ENCODE measurements at places on chromosomes 1 and 21.

DNA sequence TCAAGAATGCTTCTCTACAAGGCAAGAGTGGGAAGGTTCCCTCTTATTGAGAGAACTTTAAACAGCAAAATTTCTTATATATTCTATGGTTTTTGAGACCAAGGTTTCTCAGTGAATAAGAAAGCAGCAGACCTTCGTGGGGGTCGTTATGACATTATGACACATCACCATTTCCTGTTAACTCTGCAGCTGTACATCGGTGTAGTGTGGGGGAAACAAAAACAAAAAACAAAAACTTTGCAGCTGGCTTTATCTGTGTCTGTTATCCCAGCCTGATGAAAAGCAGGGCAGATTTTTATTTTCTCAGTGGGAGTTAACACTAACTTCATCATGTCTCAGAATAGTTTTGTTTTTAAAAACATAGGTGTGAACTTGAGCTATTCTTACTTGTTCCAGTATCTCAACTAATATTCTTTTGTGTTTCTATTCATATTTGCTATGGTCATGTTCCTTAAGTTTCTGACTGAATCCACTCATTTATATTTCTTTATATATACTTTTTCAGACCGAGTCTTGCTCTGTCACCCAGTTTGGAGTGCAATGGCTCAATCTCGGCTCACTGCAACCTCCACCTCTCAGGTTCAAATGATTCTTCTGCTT is 2.1 kb downstream of the SDE2 start:
- H3K4me1 ChIP-seq = peaks cover 27% of the 10 kb centered on the region
- no peak for DNase-seq
- no peak overlapping the region for H3K27ac ChIP-seq
- no peak overlapping the region for H3K4me3 ChIP-seq
- H3K36me3 ChIP-seq = peaks cover 9% of the 10 kb centered on the region

DNA sequence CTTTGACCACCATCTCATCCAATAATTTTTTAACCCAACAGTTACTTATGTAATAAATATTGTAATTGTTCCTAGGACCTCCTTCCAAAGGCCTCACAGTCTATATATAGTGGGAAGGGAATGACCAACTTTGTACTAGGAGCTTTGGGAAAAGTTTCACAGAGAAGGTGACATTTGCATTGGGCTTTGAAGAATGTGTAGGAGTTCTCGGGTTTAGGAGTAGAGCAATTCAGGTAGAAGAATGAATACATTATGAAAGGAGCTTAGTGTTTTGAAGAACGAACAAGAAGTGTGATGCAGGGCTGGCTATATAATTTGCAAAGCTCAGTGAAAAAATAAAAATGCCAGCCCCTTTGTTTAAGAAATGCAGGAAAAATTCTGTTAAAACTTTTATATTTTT is 330.4 kb upstream of the DEPDC1 start:
- no peak overlapping the region for H3K27ac ChIP-seq
- H3K4me3 ChIP-seq = no peak overlapping the region
- no peaks in the 10 kb centered on the region for H3K4me1 ChIP-seq
- H3K36me3 ChIP-seq = no peaks in the 10 kb centered on the region
- DNase-seq = no peak

GRCh38 chr1:157335056-157335455 is 196.9 kb upstream of the ETV3 start:
- DNase-seq = no peak
- H3K4me1 ChIP-seq = no peaks in the 10 kb centered on the region
- H3K4me3 ChIP-seq = no peak overlapping the region
- H3K27me3 ChIP-seq = peaks cover 8% of the 10 kb centered on the region
- H3K27ac ChIP-seq = no peak overlapping the region

- H3K27ac ChIP-seq = no peak overlapping the region
- H3K27me3 ChIP-seq = no peaks in the 10 kb centered on the region
- no peaks in the 10 kb centered on the region for H3K4me1 ChIP-seq
- DNase-seq = no peak
Measured at GRCh38 chr1:2345297-2346075, 45.9 kb downstream of the MORN1 start.

GRCh38 chr1:205915354-205915990 is 27.8 kb downstream of the SLC26A9 start:
- no peaks in the 10 kb centered on the region for H3K27me3 ChIP-seq
- H3K27ac ChIP-seq = no peak overlapping the region
- H3K4me3 ChIP-seq = no peak overlapping the region

- peaks cover 7% of the 10 kb centered on the region for H3K27me3 ChIP-seq
- DNase-seq = no peak
- no peak overlapping the region for H3K4me3 ChIP-seq
- H3K27ac ChIP-seq = no peak overlapping the region
- no peaks in the 10 kb centered on the region for H3K36me3 ChIP-seq
Measured at GRCh38 chr1:18104546-18105100, 3.0 kb upstream of the IGSF21 start.

GRCh38 chr1:214537219-214537618 is 14.2 kb downstream of the PTPN14 start:
- no peak overlapping the region for H3K4me3 ChIP-seq
- no peaks in the 10 kb centered on the region for H3K36me3 ChIP-seq
- no peak overlapping the region for H3K27ac ChIP-seq
- DNase-seq = no peak
- H3K27me3 ChIP-seq = no peaks in the 10 kb centered on the region

DNA sequence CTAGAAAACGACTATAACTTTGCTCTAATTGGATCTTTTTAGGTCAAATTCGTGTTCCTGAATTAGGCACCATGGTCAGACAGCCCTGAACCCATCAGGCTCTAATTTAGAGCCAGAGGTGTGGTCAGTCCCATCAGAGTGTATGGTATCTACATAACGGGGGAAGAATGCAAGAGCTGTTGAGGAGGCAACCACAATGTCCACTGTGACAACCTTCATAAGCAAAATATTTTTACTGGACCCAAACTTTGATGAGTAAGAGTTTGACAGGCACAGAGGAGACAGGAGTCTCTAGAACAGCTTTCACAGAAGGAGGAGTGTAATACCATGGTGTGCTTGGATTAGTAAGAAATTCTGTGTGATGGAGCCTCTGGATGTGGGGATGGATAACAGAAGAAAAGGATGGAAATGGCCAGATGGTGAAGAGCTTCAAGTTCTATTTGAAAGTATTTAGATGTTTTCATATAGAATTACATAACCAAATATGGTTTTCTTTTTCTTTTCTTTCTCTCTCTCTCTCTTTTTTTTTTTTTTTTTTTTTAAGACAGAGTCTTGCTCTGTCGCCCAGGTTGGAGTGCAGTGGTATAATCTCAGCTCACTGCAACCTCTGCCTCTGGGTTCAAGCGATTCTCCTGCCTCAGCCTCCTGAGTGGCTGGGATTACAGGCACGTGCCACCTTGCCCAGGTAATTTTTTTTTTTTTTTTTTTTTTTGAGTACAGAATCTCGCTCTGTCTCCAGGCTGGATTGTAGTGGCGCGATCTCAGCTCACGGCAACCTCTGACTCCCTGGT is 24.9 kb downstream of the UBE2U start:
- H3K4me1 ChIP-seq = peaks cover 9% of the 10 kb centered on the region
- no peak for DNase-seq
- H3K27me3 ChIP-seq = no peaks in the 10 kb centered on the region
- no peak overlapping the region for H3K4me3 ChIP-seq
- H3K36me3 ChIP-seq = no peaks in the 10 kb centered on the region

DNA sequence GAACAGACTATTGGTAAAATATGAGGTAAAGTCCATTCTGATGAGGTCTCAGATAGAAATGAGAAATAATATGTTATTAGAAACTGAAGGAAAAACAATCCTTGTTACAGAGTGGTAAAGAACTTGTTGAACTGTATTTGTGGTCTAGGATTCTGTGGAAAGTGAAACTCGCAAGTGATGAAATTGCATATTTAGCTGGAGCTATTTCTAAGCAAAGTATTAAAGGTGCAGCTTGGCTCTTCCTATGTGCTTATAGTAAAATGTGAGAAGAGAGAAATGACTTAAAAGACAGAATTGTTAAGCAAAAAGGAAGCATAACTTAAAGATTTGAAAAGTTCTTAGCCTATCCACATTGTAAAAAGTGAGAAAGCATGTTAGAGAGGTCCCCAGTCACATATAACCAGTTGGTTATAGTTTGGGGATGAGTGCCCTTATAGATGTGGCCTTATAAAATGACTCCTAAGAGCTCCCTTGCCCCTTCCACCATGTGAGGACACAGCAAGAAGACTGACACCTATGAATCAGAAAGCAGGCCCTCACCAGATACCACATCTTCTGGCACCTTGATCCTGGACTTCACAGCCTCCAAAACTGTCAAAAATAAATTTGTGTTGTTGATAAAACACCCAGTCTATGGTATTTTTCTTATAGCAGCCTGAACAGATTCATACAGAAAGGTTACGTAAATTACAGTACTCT is 24.8 kb downstream of the PHTF1 start:
- H3K27me3 ChIP-seq = no peaks in the 10 kb centered on the region
- no peak overlapping the region for H3K27ac ChIP-seq
- no peak for DNase-seq
- H3K4me3 ChIP-seq = no peak overlapping the region
- no peaks in the 10 kb centered on the region for H3K4me1 ChIP-seq
- peaks cover 18% of the 10 kb centered on the region for H3K36me3 ChIP-seq

GRCh38 chr1:92372164-92372563 is 73.3 kb downstream of the RPAP2 start:
- DNase-seq = no peak
- no peaks in the 10 kb centered on the region for H3K27me3 ChIP-seq
- H3K36me3 ChIP-seq = no peaks in the 10 kb centered on the region
- H3K4me1 ChIP-seq = no peaks in the 10 kb centered on the region

DNA sequence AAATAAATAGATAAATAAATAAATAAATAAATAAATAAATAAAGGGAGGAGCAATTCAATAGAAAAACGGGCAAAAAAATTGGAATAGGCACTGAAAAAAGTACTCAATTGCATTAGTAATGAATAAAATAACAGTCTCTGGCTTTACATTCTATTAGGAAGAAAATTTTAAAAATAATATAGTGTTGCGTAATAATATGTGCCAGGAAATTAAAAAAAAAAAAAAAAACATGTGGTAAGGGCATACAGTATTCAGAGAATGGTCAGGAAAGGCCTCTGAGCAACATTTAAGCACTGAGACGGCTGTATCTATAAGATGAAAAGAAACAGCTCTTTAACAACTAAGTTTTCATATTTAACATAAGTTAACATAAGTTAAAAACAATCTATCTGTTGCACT is 48.7 kb upstream of the GLIS1 start:
- no peak overlapping the region for H3K4me3 ChIP-seq
- no peaks in the 10 kb centered on the region for H3K4me1 ChIP-seq
- H3K36me3 ChIP-seq = peaks cover 30% of the 10 kb centered on the region
- H3K27me3 ChIP-seq = no peaks in the 10 kb centered on the region
- H3K27ac ChIP-seq = no peak overlapping the region
- no peak for DNase-seq

GRCh38 chr1:41496080-41497055 is 11.9 kb upstream of the EDN2 start:
- peaks cover 79% of the 10 kb centered on the region for H3K4me1 ChIP-seq
- peak overlapping the region; percentile 67 for H3K27ac ChIP-seq
- no peaks in the 10 kb centered on the region for H3K27me3 ChIP-seq
- DNase-seq = peak; percentile 82

DNA sequence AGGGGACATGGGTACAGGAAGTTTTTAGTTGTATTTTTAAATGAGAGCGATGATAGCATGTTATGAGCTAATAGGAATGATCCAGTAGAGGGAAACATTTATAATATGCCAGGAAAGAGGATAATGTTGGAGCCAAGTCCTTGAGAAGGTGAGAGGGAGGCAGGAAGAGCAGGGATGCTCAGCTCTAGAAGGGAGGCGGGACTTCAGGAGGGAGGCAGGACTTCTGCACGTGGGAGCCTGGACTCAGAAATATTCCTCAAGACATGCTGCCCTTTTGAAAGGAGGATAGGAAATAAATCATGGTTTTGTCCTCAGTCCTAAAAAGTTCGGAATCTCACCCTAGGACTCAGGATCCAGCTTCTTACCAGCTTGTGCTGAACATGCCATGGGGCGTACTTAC is 5.9 kb downstream of the ADARB1 start:
- no peaks in the 10 kb centered on the region for H3K27me3 ChIP-seq
- no peaks in the 10 kb centered on the region for H3K36me3 ChIP-seq
- DNase-seq = no peak

- H3K36me3 ChIP-seq = no peaks in the 10 kb centered on the region
- H3K4me3 ChIP-seq = no peak overlapping the region
- H3K4me1 ChIP-seq = no peaks in the 10 kb centered on the region
- H3K27ac ChIP-seq = no peak overlapping the region
- no peaks in the 10 kb centered on the region for H3K27me3 ChIP-seq
Measured at GRCh38 chr1:172727956-172728603, 69.2 kb downstream of the FASLG start.

DNA sequence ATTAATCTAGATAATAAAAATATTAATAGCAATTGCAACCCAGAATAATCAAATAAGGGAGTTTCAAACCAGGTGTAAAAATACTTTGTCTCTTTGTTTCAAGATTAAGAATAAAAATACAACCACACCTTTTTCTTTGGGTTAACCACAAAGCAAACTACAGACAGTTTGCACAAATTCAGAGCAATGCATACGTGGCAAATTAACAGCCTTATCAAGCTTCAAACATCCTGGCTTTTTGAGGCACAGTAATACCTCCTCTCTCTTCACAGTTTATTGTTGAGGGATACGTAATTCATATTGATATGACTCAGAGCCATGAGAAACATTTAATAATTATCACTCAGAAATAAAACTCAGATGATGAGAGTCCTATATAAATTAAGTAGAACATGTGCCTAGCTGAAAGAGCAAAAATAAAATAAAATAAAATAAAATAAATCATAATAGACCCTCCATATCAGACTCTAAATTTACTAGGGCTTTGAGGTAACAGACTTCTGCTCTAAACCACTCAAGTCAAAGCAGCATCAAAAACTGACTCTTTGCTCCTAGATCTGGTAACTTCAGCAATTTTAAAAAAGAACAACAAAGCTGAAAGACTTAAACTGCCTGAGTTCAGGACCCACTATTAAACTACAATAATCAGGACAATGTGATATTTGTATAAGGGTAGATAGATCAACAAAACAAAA is 11.4 kb downstream of the EDEM3 start:
- H3K4me1 ChIP-seq = no peaks in the 10 kb centered on the region
- H3K36me3 ChIP-seq = peaks cover 3% of the 10 kb centered on the region
- H3K27ac ChIP-seq = no peak overlapping the region
- DNase-seq = no peak
- H3K4me3 ChIP-seq = no peak overlapping the region

- H3K4me3 ChIP-seq = no peak overlapping the region
- DNase-seq = no peak
- H3K27me3 ChIP-seq = no peaks in the 10 kb centered on the region
- no peak overlapping the region for H3K27ac ChIP-seq
- H3K36me3 ChIP-seq = no peaks in the 10 kb centered on the region
- peaks cover 10% of the 10 kb centered on the region for H3K4me1 ChIP-seq
Measured at GRCh38 chr1:206575165-206575893, 36.9 kb downstream of the EIF2D start.
